ENCODE measurements at places on chromosomes 11 and 22. TPM values are rescaled to one million over a fixed set of nuclear protein-coding genes. Genes with fewer than 3 reads are reported as not detected.

C1QTNF4 gene
- 0.08 TPM for total RNA-seq

MRGPRF gene
- 2.1 TPM for total RNA-seq

PHLDB1 gene
- 114 TPM for total RNA-seq

MRGPRG gene
- total RNA-seq = not detected

POU2AF3 gene
- not detected for total RNA-seq

ASCL3 gene
- total RNA-seq = not detected

IGSF22 gene
- total RNA-seq = 0.23 TPM

SEC14L3 gene
- total RNA-seq = not detected

OR51B5 gene
- not detected for total RNA-seq

FADS3 gene
- total RNA-seq = 111 TPM

C11orf16 gene
- total RNA-seq = not detected

APOL1 gene
- 45.5 TPM for total RNA-seq

MMP8 gene
- not detected for total RNA-seq

CTSW gene
- not detected for total RNA-seq

TMA7B gene
- not detected for total RNA-seq

TP53I11 gene
- total RNA-seq = 17.3 TPM

NXPE4 gene
- not detected for total RNA-seq

SUSD2 gene
- 1.2 TPM for total RNA-seq

PATE4 gene
- not detected for total RNA-seq

SCGB1C1 gene
- total RNA-seq = not detected

E2F8 gene
- 0.08 TPM for total RNA-seq

UBQLNL gene
- total RNA-seq = 0.08 TPM

MRGPRE gene
- total RNA-seq = not detected

TNNT3 gene
- 0.15 TPM for total RNA-seq

OR5A2 gene
- not detected for total RNA-seq

OR2AG1 gene
- not detected for total RNA-seq

STK33 gene
- total RNA-seq = 0.45 TPM

CCDC179 gene
- 4.3 TPM for total RNA-seq

FIBIN gene
- total RNA-seq = 61.7 TPM

CBX7 gene
- total RNA-seq = 1.6 TPM

Measured in smooth muscle cell of the coronary artery (primary cell).